ENCODE measurements at places on chromosomes 16 and 17. TPM values are rescaled to one million over a fixed set of nuclear protein-coding genes. Genes with fewer than 3 reads are reported as not detected.

ANKRD40CL gene
- not detected for total RNA-seq

RND2 gene
- total RNA-seq = not detected

C17orf58 gene
- 23.8 TPM for total RNA-seq

TNFRSF17 gene
- total RNA-seq = 0.48 TPM

CNGB1 gene
- not detected for total RNA-seq

C17orf100 gene
- total RNA-seq = 0.39 TPM

KRTAP4-1 gene
- total RNA-seq = not detected

SLC6A2 gene
- not detected for total RNA-seq

CLEC10A gene
- total RNA-seq = not detected

CCL3 gene
- 0.96 TPM for total RNA-seq

CENPV gene
- 6.5 TPM for total RNA-seq

PARN gene
- 25.4 TPM for total RNA-seq

ATP1B2 gene
- total RNA-seq = not detected

- DNase-seq = no peak
Measured at GRCh38 chr17:46890638-46891037, 32.3 kb upstream of the GOSR2 start.

- DNase-seq = peak; percentile 32
Measured at GRCh38 chr17:27540318-27541101, 84.3 kb downstream of the KSR1 start.

DNA sequence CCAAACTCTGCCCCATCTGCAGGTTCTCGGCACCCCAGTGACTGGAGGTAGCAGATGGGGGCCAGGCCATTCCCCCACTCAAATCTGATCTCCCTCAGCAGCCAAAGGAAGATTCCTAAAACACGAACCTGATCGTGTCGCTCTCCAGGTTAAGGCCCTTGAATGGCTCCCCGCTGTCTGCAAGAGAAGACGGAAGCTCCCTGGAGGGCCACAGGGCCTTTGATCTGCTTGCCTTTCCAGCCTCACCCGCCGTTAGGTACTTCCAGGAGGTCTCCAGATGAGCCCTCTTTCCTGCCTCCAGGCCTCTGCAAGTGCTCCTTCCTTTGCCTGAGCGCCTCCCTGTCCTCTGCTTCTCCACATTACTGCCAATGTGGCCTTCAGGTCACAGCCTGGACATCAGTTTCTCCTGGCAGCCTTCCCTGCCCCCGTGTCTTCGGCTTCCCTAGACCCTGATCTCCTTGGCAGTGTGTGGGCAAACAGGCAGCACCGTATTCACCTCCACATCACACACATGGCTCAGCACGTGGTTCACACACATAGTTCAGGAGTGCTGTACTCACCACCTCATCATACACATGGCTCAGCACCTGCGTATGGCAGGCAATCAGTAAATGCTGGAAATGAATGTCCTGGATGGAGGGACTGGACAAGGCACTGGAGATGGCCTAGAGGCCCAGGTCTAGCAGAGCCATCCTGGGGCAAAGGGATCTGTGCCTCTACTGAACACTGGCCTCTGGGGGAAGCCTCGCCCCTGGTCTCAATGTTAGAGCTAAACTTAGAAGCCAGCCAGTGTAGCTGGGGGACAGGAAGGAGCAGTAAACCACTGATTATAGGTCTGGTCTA is 26.4 kb upstream of the MRPS23 start:
- DNase-seq = no peak

- DNase-seq = no peak
Measured at GRCh38 chr17:64698725-64699124, 36.6 kb upstream of the SMURF2 start.

DNA sequence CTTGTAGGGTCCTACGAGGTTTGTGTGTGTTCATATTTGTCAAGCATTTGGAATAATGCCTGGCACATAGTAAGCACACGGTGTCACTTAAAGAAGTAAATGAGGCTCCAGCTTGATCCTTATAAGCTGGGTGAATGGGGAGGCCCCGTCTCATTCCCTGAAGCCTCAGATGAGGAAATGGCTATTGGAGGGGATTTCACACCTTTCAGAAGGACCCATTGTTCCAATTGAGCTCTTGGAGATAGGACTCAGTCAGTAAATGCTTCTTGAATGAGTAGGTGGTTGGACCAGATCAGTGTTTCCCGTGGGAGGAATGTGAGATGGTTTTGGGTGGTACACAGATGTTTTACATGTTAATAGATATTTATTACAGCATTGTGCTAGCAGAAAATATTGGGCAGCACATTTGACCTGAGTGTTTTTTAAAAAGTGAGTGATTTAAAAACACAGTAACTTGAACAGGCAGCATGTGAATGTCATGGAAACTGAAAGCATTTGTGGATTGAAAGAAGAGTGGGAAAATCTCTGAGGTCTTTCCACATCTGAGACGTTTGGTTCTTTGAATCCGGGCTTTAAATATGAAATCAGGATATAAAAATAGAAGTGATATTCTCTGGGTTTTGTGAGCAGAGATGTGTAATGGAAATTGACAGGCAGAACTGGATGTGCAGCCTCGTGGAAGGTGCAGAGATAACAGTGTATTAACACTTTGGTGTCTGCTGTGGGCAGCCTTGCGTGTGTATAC is 36.4 kb upstream of the ARHGAP17 start:
- DNase-seq = peak; percentile 26

- DNase-seq = peak; percentile 35
Measured at GRCh38 chr17:49343273-49343672, 18.8 kb downstream of the ZNF652 start.

DNA sequence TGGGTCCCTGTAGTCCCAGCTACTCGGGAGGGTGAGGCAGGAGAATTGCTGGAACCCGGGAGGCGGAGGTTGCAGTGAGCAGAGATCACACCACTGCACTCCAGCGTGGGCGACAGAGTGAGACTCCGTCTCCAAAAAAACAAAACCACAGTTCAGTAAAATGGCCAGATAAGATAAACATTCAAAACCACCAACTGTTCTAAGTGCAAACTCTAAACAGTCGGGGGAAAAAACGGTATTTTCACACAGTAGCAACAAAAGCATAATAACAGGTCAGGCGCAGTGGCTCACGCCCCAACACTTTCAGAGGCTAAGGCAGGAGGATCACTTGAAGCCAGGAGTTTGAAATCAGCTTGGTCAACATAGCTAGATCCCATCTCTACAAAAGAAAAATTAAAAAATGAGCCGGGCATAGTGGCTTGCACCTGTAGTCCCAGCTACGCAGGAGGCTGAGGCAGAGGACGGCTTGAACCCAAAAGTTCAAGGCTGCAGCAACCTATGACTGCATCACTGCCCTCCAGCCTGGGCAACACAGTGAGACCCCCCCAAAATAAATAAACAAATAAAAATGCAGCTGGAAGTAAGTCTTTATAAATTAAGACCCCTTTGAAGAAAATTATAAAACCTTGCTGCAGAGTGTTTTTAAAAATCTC is 10.8 kb upstream of the HASPIN start:
- no peak for DNase-seq

- DNase-seq = peak; percentile 90
Measured at GRCh38 chr16:57634171-57634570, 5.7 kb downstream of the ADGRG1 start.

DNA sequence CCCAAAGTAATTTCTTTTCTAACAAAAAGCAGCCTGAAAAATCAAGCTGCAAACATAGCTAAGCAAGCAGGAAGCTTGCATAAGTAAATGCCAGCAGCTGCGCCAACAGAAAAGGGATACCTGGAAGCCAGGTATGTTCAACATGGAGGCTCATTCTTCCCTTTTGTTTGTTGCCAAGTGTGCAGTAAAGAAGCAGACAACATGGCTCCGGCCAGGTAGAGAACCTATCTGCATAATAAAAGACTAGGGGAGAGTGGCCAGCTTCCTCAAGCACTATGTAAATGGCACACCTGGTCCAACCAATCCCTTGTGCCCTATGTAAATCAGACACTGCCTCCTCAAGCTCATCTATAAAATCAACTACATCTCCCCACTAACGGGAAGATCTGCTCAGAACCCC is 1407.0 kb downstream of the CDH11 start:
- DNase-seq = no peak

DNA sequence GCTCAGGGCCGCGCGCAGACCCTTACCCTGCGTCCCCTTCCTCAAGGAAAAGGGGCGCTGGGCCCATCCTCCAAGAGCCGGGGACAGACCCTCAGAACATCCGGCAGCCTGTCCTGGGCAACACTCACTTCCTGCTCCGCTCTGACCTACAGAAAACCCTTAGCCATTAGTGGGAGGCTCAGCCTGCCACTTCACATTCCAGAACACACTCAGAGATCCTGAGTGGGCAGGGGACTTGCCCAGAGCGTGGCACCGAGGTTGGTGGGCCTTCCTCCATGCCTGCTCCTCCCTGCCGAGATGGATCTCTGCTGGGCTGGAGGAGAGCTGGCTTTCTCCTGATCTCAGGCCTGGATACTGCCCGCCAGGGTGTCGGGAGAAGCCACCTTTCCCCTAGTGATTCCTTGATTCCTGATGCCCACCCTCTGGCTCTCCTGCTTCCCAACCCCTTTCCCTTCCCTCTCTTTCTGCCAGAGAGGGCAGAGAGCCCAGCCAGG is 1.5 kb downstream of the SCARF1 start:
- DNase-seq = no peak

GRCh38 chr17:35218915-35219314 is 24.0 kb upstream of the SLFN5 start:
- DNase-seq = no peak

- no peak for DNase-seq
Measured at GRCh38 chr17:61863801-61864126, 436 bp upstream of the BRIP1 start.

DNA sequence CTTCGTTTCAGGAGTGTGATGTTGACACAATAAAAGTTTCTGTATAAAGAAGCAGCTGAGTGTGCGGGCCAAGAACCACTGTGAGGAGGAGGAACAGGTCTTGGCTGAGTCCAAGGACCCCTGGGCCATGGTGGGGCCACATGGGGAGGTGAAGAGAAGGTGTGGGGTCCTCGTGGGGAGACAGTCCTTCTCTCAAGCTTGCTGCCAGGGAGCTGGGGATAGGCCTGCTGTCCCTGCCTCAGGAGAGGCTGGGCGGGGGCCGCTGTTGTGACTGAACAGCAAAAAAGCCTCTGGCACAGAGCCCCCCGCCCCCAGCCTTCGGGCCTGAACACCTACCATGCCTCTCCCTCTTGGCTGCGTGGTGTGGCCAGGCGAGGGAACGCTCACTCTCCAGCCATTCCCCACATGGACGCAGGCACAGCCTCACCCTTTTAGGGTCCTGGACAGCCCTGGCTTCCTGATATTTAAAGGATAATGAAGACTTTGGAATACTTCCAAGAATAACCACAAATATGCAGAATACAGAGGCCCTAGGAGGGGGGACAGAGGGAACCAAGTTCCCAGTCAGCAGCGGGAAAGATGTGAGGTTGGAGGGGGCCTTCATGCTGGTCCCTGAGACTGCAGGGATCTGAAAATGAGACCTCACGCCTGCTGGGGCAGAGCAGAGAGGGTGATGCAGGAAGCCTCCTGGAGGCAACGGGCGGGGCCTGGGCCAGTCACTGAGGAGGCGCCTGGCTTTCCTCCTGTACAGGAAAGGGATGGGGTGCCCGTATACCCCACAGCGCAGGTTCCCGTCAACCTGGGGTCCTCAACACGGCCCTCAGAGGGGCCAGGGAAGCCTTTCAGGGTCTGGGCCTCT is 100.0 kb upstream of the CREBBP start:
- DNase-seq = peak; percentile 68

GRCh38 chr17:29565643-29566472 is 979 bp downstream of the ABHD15 start:
- DNase-seq = no peak

GRCh38 chr16:56669005-56669839 is at the start of gene MT1H:
MT1H (plus strand) TSS chr16:56669814; CDS start chr16:56669885, 71 bp downstream.
- no peak for DNase-seq

DNA sequence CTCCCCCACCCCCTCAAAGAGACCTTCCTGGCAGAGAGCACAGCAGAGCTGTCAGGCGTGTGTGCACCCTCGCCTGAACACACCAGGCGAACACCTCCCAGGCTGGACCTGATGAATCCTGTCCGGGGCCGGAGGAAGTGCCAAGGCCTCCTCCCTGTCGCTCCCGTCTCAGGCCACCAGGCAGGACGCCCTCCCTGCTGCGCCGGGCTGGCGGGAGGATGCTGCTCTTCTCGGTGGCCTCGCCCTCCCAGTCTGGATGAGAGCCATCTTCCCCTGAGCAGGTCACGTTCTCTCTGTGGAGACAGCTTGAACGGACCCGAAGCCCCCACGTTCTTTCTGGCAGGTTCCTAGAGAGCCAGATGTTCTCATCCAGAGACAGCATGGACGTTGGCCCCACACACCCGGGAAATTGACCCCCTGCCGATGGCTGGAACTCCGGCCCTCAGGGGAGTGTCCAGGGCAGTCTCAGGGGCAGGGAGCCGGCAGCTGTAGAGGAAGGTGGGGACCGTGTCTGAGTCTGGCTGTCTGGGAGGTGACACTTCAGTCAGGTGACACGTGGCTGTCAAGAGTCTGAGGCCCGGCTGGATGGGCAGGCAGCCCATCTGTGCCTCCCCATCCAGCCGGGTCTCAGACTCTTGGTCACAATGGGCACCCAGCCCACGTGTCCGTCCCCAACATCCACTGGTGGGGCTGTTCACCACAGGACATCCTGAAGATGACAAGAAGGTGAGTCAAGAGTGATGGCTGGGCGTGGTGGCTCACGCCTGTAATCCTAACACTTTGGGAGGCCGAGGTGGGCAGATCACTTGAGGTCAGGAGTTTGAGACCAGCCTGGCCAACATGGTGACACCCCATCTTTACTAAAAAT is 5.0 kb upstream of the TIMP2 start:
- DNase-seq = peak; percentile 22

DNA sequence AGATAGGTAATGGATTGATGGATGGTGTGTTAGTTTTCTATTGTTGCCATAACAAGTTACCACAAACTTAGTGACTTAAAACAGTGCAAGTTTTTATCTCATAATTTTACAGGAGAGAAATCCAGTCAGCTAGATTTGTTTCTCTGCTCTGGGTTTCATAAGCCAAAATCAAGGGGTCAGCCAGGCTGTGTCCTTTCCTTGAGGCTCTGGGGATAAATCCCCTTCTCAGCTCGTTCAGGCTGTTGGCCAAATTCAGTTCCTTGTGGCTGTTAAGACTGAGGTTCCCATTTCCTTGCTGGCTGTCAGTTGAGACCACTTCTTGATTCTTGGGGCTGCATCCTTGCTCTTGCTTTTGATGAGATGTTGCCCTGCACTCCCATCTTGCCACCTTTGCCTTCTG is 204.9 kb upstream of the CDH13 start:
- DNase-seq = no peak

- DNase-seq = peak; percentile 2
Measured at GRCh38 chr17:79202480-79202879, 127.9 kb downstream of the ENGASE start.

- DNase-seq = no peak
Measured at GRCh38 chr17:60538726-60539125, 12.7 kb upstream of the APPBP2 start.

Data from RPMI7951 (cell line).